ENCODE measurements at places on chromosomes 13 and 19.

GRCh38 chr13:22193070-22193469, 522.2 kb downstream of the FGF9 start:
- DNase-seq: no peak

DNA sequence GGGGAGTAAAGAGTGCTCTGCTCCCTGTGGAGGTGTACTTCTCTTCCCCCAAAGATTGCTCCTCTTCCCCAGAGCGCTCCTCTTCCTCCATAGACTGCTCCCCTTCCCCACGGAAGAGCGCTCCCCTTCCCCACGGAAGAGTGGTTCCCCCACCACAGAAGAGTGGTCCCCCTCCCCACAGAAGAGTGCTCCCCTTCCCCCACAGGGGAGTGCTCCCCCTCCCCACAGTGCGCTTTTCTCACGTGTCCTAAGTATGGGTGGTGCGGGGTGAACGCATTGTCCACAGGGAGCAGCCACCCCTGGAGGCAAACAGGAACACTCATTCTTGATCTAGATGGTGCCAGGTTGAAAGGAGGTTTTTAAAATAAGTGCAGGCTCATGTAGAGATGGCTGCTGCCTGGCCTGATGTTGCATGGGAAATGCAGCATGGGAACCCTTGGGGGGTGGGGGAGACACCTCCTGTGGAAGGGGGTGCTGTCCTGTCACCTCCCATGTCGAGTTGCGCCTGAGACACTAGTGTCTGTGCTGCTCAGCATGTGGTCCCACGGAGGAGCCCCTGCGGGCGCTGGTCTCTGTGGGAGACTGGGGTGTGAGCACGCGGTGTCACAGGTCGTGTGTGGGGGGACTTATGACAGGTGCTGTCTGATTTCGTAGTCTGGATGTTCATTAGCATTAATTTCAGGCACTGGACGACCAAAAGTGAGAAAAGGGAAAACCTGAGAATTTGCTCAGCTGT, 52.2 kb downstream of the ATP11A start:
- no peak for DNase-seq

GRCh38 chr13:47317356-47317755, 420.5 kb upstream of the HTR2A start:
- no peak for DNase-seq

- DNase-seq: no peak
These were observed 137.6 kb downstream of the GPC6 start for GRCh38 chr13:93364166-93364565.

DNA sequence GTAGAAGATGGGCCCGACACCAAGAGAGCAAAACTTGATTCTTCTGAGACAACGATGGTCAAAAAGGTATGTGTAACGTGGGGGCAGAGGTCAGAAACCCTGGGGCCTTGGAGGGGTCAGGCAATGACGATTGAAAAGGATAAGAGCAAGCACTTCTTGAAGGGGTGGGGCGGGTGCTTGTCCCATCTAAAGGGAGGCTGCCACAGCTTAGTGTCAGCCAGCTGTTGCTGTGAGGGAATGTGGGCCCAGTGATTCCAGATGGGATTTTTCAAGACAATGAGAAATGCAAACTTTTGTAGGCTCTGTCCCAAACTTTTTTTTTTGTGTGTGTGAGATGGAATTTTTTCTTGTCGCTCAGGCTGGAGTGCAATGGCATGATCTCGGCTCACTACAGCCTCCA, 24.5 kb downstream of the SAE1 start:
- DNase-seq: peak; percentile 31

- DNase-seq: no peak
These were observed 10.8 kb downstream of the F2RL3 start for GRCh38 chr19:16899566-16900075.

DNA sequence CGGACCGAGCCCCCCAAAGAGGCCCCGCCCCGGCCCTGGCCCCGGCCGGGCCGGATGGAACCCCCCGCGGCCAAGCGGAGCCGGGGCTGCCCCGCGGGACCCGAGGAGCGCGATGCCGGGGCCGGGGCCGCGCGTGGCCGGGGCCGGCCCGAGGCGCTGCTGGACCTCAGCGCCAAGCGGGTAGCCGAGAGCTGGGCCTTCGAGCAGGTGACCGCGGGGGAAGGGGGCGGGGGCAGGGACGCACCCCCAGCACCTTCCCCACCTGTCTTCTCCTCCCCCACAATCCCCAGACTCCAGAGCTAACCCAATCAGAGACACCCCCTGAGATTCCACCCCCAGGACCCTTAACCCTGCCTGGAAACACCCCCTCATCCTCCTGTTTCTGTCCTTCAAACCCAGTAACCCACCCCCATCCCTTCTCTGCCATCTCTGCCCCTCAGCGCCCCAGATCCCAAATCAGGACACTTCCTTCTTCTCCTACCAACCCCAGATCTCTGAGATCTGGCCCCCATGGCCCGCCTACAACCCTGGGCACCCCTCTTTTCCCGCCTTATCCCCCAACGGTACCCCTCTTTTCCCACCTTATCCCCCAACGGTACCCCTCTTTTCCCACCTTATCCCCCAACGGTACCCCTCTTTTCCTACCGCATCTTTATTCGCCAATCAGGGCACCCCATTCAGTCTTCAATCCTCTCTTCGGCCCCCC, 505 bp downstream of the ZSWIM4 start:
- peak; percentile 56 for DNase-seq

DNA sequence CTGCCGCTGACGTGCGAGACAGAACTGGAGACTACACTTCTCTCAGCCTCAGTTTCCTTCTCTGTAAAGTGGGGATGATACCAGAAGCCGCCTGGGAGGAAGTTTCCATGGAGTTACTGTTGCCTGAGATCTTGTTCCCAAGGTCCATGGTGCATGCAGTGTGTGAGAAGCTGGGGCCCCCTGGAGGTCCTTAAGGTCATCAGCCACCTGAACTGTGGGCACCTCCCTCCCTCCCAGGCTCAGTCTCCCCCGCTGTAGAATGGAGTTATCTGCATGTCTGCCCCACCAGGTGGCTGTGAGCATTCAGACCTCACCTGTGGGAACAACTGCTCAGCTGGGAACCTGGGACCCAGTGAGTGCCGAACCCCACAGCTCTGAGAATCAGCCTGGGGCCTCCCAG, 2.7 kb downstream of the CRX start:
- DNase-seq: no peak

- no peak for DNase-seq
These were observed 2.6 kb downstream of the FGF9 start for GRCh38 chr13:21673539-21673788.

DNA sequence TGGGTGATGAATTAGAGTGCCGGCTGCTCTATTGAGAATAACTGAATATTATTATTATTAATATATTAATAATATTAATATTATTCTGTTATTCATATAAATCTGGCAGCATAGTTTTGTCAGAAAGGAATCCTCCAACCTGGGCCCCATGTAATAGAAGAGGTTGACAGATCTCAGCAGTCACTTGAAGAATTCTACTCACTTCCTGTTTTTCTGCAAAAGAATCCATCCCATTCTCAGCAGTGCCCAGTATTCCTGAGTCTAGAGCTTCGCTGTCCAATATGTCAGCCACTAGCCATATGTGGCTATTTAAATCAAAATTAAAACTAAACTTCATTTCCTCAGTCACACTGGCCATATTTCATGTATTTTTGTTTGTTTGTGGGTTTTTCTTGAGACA, 72.4 kb upstream of the USPL1 start:
- DNase-seq: no peak

DNA sequence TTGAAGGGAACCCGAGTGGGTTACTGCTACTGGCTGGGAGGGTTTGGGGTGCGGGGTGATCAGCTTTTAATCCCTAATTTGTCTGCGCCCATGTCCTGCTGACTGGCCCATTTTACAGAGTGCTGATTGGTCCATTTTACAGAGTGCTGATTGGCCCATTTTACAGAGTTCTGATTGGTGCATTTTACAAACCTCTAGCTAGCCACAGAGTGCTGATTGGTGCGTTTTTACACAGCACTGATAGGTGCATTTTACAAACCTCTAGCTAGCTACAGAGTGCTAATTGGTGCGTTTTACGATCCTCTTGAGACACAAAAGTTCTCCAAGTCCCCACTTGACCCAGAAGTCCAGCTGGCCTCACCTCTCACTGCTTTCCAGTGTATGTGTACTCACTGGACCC, 43.2 kb downstream of the MTMR6 start:
- no peak for DNase-seq

DNA sequence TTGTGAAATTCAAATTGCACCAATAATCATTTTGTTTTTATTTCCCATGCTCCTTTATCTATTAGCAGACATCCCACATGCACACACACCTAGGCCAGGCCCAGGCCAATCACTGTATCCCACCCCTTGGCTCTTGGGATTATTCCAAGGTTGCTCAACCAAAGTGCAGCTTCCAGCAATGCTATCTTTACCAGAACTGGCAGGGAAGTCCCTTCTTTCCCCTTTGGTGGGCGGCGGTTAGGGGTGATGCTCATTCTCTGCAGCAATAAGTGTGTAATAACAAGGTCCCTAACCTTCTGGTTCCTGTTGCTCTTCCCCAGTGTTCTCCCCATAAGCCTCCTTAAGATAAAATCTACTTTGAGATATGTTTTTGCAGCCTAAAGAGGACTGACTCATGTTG, 18.3 kb upstream of the KCTD12 start:
- DNase-seq: no peak

DNA sequence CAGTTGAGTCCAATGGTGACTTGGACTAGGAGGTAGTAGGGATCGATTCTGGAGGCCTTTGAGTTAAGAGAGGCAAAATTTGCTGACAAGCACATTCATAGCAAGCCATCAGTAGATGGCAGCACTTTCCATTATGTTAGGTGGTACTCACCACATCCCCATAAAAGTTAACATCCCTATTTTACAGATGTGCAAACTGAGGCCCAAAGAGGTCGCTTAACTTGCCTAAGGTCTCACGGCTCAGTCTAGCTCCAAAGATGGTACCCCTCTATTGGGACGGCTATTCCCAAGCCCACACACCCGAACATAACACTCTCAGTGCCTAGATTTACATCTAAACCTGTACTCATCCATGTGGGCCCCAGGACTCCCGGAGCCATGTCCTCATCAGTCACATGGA, 21.5 kb upstream of the FOSB start:
- DNase-seq: peak; percentile 43

- DNase-seq: no peak
These were observed 627 bp downstream of the GCDH start for GRCh38 chr19:12891553-12892021.

- DNase-seq: no peak
These were observed 87.4 kb downstream of the ZNF100 start for GRCh38 chr19:21680026-21680425.

- DNase-seq: peak; percentile 25
These were observed 310.6 kb downstream of the LMO7 start for GRCh38 chr13:75946536-75947284.

- no peak for DNase-seq
These were observed 6.2 kb downstream of the ERVK3-1 start for GRCh38 chr19:58311345-58311865.

GRCh38 chr13:44618326-44618725, 42.2 kb upstream of the TSC22D1 start:
- no peak for DNase-seq

DNA sequence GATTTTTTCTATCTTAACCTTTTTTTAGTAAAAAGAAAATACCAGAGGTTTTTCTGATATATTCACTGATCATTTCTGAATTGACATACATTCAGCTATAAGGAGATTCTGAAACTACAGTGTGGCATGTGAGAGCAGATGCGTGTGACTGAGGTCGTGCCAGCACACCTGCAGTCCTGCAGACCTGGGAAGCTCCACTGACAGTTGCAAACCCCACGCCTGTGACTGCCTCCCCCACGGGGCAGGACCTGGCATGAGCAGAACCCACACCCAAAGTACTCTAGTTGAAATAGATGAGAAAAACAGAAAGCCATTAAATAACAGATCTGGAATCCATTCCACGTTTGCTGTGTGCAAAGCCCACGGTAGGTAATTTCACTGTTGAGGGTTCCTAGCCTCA, 80.7 kb downstream of the TEX29 start:
- no peak for DNase-seq

- no peak for DNase-seq
These were observed 73.0 kb downstream of the ZNF100 start for GRCh38 chr19:21694171-21694906.

- DNase-seq: no peak
These were observed 10.1 kb upstream of the LRCH1 start for GRCh38 chr13:46542833-46543232.

DNA sequence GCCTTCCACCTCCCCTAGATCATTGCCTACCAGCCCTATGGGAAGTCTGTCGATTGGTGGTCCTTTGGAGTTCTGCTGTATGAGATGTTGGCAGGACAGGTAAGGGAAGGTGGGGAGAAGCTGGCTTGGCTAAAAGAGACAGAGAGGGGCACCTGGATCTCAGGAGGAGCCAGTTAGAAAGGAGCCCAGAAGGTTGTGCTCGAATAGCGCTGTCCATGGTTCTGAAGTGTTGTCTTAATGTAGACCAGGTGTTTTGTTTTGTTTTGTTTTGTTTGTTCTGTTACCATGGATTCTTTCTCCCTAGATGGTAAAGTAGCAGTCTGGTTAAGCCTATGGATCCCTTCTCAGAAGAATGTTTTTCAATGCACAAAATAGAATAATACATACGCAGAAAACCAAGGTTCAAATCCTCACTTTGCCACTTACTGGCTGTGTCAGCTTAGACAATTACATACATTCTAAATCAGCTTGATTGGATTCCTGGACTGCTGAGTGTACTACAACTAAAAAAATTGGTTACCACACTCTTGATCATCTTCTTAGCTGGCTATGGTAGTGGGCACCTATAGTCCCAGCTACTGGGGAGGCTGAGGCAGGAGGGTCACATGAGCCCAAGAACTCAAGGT, 5.9 kb upstream of the CACNG7 start:
- DNase-seq: peak; percentile 74

- DNase-seq: no peak
These were observed 1.3 kb downstream of the SNRPA start for GRCh38 chr19:40752257-40752781.

GRCh38 chr19:48152551-48152950, 17.6 kb downstream of the LIG1 start:
- DNase-seq: peak; percentile 86

DNA sequence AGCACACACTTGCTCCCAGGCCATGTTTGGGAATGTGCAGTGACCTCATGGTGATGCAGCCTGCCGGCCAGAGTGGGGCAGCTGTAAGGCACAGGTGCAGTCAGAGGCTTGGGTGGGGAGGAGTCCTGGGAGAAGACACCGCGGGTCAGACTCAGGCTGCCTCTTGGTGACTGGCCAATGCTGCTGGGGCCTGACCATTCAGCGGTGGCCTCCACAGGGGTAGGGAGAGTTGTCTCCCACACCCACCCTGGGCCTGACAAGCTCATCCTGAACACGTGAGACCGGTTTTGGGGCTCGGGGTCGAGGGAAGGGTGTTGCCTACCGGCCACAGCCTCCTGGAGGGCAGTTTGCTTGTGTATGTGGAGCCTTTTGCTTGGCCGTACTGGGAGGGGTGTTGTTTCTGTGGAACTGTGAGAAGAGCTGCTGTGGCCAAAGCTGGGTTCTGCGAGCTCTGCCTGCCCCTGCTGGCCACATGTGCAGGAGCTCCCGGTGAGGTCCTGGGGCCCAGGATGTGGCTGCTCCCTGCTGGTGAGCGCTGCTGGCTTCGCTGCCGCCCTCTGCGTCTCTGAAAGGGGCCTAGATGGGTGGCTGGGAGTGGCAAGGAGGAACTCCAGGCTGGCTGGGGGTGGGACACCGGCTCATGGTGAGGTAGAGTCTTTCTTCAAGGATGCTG, 22.1 kb downstream of the UPF1 start:
- DNase-seq: no peak
